Renal pelvis (tissue), 12 donors: ENCODE measurements at places on chromosomes 5 and 9. TPM values are rescaled to one million over a fixed set of nuclear protein-coding genes. Genes with fewer than 3 reads are reported as not detected.

The SET gene
- 647 TPM for polyA plus RNA-seq

The SAXO1 gene
- polyA plus RNA-seq: 0.18 TPM

The MATR3 gene
- polyA plus RNA-seq: 652 TPM

The PALM2AKAP2 gene
- polyA plus RNA-seq: 9.6 TPM

The CCNO gene
- 10.0 TPM for polyA plus RNA-seq

- no peak for DNase-seq
These were observed 16.6 kb upstream of the HEMGN start for GRCh38 chr9:97954550-97954989.

GRCh38 chr5:53453898-53454718 is 26.3 kb upstream of the FST start:
- DNase-seq: no peak

GRCh38 chr5:134406390-134406789 is 5.3 kb downstream of the CDKN2AIPNL start:
- DNase-seq: no peak

DNA sequence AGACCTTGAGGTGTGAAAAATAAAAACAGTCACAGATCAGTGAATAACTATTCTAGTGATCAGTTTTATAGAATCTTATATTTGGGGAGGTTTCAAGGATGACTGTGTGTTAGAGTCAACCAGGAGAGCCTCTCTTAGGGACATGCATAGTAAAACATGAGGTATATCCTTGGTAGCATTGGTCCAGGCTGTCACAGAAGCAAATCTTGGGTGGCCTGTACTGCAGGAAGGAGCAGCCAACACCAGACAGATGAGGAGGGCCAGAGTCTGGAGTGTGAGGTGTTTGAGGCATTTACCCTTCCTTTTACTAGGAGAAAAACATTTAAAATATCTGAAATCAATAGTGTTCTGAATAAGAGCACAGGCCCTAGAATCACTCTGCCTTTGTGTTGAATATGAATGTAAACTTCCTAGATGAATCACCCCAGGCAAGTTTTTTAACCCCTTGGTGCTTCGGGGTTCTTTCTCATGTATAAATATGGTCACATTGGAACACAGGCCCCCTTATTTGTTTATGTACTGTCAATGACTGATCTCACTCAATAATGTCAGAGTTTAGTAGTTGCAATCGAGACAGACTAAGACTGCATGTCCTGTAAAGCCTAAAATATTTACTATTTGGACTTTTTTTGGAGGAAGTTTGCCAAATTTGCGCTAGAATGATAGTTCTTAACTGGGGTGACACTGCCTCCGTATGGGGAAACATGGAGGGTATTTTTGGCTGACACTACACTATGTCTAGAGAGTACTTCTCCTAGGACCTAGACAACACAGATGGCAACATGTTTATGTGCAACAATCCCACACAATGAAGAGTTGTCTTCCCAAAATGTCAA is 416.5 kb upstream of the POU5F2 start:
- DNase-seq: no peak

GRCh38 chr5:164600274-164600673 is 1094.9 kb downstream of the MAT2B start:
- DNase-seq: no peak

DNA sequence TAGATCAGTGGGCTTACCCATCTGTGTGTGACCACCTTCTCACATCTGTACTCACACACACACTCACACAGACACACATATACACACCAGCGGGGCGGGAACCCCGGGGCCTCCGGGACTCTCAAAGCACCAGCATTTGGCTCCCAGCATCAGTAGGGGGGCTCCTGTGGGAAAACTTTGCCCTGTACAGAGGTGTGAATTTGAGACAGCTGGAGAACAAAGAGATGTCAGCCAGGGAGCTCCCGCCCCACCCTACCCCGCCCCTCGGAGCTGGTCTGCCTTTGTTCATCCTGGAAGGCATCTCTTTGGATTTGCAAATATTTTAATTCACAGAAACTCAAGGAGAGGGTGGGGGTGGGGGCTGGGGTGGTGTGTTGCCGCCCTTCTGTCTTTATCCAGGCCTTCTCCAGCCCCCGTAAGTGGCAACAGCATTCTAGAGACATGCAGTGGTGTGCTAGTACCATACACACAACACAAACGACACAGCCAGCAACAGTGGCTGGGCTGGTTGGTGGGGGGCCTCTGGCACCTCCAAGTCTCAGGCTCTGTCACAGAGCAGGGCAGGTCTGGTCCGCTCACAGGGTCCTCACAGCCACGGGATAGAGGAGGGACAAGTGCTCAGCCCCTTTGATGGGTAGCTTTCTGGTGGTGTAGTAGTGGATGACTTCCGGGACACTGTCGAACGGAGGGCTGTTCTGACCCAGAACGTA is 15.5 kb upstream of the SLC25A51 start:
- DNase-seq: no peak

GRCh38 chr9:109795613-109796012 is 15.6 kb downstream of the PALM2AKAP2 start:
- DNase-seq: no peak

DNA sequence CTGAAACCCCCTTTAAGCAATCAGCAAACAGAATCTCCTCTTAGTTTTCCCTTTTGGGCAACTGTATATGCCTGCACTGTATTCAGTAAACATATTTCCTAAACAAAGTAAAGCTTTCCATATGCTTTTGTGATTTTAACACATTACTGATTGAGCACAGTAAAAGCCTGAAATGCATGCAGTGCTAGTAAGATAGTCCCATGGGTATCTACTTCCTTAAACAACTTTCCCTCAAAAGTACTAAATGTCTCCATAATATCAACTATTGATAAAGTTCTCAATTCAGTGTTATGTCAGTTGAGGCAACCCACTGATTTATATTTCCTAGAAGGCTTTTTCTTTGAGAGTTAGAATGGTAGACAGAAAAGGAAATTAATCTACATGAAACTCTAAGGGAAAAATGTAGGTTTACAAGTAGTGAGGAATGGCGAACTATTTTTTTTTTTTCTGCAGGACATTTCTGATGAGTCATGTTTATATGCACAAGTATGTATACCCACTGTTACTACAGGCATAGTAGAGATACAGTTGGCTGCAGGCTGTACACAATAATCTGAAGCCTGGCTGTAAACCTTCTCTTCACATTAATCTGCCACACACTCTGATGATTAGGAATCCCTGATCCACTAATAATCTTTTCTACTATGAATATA is 31.2 kb upstream of the CEP120 start:
- DNase-seq: no peak

GRCh38 chr5:4019841-4020240 is 424.2 kb downstream of the IRX1 start:
- DNase-seq: no peak

DNA sequence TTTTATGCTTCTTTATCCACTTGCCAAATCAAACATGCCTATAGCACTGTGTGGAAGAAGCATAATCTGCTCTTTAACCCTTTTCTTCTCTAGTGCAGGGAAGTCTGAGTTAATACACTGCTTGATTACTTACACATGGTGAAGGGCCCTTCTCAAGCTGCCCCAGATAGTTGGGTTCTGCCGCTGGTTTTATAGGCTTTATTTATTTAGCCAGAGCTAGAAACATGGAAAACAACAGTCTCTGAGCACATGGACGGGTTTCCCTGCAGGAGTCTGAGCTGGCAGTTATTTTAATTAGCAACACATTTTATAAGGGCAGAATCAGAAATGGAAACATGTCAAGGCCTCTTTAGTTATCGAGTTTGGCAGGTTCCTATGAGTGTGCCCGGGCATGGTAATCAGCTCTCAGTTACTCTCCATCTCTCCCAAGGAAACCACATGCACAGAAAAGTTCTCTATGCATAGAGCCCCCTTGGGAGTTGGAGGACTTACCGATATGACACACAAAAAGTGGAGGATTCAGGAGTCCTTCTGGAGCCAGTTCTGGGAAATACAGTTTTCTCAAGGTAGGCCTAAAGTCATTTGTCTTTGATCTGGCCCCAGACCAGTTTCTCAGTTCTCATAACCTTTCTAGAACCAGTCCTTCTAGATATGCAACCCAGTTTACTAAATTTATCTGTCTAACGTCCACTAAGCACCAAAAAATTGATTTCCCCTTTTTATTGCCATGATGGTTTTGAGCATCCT is 564.8 kb downstream of the ACTL7B start:
- DNase-seq: peak; percentile 42

DNA sequence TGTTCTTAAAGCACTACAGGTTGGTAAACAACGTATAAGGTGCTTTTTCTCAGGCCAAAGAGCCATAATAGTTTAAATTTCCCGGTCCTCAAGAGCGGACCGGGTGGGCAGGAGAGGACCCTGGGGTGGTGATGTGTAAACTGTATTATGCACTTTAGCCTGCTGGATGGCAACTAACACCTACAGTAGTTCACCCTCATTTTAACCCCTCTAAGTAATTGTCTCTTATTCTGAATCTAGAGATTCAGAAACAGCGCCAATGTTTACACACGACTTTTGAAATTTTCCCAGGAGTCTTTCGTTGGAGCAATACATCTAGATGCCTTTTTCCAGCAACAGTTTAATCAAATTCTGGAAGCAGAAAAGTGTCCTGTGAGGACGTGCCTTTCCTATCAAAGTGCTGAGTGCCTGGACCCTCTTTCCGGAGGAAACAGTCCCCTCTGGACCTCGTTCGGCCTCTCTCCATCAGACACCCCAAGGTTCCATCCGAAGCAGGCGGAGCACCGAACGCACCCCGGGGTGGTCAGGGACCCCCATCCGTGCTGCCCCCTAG is 676 bp upstream of the OCLN start:
- DNase-seq: no peak

DNA sequence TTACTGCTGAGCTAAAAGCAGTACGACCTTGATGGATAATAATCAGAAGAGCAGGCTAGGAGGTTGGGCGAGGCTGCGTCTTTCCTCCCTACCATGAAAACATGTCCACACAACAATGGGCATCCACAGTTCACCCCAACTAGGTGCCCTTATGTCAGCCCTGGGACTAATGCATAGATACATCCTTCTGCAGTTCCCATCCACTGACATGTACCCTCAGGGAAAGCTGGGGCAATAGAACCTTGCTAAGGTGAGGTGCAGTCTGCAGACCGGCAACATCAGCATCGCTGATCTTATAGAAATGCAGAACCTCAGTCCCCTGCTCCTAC is 697 bp upstream of the PRUNE2 start:
- DNase-seq: no peak

- no peak for DNase-seq
These were observed 45.7 kb downstream of the BNC2 start for GRCh38 chr9:16824545-16825330.

GRCh38 chr9:102405218-102405867 is 589.8 kb upstream of the CYLC2 start:
- DNase-seq: no peak
